ENCODE measurements at places on chromosomes 3 and 15.

- H3K27ac ChIP-seq, result no peak overlapping the region
- no peak for DNase-seq
- H3K4me3 ChIP-seq, result no peak overlapping the region
- H3K36me3 ChIP-seq, result no peaks in the 10 kb centered on the region
- H3K27me3 ChIP-seq, result peaks cover 54% of the 10 kb centered on the region
Observed at GRCh38 chr15:74221399-74222239, 14.5 kb upstream of the CCDC33 start.

GRCh38 chr3:155313300-155313699, 19.8 kb upstream of the STRIT1 start:
- H3K4me3 ChIP-seq, result no peak overlapping the region
- H3K4me1 ChIP-seq, result no peaks in the 10 kb centered on the region
- no peak for DNase-seq
- H3K27me3 ChIP-seq, result no peaks in the 10 kb centered on the region
- H3K27ac ChIP-seq, result no peak overlapping the region
- H3K36me3 ChIP-seq, result no peaks in the 10 kb centered on the region

DNA sequence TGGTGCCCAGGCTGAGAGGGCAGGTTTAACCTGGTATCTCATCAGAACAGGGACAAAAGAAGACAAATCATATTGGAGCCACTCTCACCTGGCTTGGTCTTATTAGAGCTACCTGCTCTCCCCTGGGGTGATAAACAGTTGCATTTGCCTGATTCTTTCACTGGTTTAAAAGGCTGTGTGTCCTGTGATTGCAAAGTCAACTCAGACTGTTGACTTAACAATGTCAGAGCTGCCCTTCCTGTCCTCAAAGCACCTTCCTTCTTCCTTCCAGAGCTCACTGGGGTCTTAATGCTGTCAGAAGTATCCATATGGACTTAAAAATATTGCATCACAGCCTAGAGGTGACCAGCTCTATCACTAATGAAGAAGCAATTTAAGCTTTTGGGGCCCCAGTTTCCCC, 50.5 kb upstream of the MINAR1 start:
- no peak overlapping the region for H3K27ac ChIP-seq
- H3K27me3 ChIP-seq, result no peaks in the 10 kb centered on the region
- H3K4me3 ChIP-seq, result no peak overlapping the region
- H3K36me3 ChIP-seq, result no peaks in the 10 kb centered on the region

DNA sequence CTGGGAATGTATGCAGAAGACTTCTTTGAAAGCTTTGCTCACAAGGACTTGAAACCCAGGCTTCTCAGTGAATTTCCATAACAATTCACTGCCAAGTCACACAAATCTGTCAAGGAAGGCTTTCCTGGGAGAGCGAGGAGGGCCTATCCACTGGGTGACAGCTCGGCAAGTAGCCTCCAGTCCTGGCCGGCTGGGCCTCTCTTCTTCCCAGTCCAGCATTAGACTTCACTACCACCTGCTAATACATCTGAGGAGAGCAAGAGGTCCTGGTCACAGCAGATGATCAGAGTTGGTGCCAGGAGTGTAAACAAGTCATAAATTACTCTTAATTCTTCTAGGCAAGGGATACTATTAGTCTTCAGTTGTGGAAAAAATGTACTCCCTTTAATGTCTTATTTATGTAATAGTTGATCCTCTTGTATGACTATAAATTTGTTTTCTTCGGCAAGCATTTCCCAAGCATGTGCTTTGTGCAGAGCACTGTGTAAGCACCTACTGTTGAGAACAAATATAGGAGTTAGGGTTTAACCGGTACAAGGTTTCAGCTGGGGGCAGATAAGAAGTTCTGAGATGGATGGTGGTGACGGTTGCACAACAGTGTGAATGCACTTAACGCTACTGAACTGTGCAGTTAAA, 162.9 kb downstream of the VGLL4 start:
- DNase-seq, result peak; percentile 58
- no peak overlapping the region for H3K4me3 ChIP-seq
- H3K27ac ChIP-seq, result no peak overlapping the region
- H3K27me3 ChIP-seq, result no peaks in the 10 kb centered on the region

DNA sequence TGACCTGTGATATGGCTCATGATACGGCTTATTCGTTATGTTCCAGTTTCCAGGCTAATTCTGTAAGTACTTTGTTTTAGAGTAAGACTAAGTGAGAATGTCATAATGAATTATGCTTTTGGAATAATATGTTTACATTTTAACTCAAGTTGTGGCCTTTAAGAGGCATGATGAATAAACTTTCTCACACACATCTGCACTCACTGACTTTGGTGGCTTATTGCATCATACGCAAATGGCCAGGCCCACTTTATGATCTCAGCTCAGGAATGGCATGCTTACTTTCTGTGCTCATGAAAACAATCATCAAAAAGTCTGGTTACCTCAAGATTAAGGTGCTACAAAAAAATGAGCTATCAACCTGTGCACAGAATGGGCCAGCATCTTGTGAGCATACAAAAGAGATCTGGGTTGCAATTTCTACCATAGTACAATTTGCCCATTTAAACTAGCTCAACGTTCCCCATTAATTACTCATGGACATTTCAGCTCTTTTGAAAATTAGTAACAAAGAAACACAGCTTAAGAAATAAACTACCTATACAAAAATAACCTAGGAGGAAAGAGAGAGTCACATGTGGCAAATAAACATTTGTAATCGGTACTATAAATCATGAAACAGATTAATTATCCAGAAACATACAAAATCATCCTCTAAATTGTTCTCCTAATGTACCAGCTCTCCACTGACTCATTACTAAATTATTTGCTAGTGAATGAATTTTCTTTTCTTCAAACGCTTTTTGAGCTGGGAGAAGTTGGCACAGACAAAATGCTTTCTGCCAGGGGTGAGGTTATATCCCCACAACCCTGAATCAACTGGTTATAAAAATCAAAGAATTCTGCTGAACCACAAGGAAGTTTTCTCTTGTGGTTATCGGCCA, 439.0 kb upstream of the ADAMTS9 start:
- H3K27me3 ChIP-seq, result no peaks in the 10 kb centered on the region
- no peak for DNase-seq
- H3K27ac ChIP-seq, result no peak overlapping the region
- H3K36me3 ChIP-seq, result no peaks in the 10 kb centered on the region

GRCh38 chr3:155047672-155048071, 32.4 kb upstream of the MME start:
- no peak overlapping the region for H3K27ac ChIP-seq
- H3K4me3 ChIP-seq, result no peak overlapping the region
- DNase-seq, result no peak
- H3K27me3 ChIP-seq, result no peaks in the 10 kb centered on the region
- H3K36me3 ChIP-seq, result no peaks in the 10 kb centered on the region

- no peak overlapping the region for H3K4me3 ChIP-seq
- H3K4me1 ChIP-seq, result no peaks in the 10 kb centered on the region
- H3K27ac ChIP-seq, result peak overlapping the region; percentile 81
- no peaks in the 10 kb centered on the region for H3K36me3 ChIP-seq
- H3K27me3 ChIP-seq, result no peaks in the 10 kb centered on the region
Observed at GRCh38 chr3:133211856-133212255, 173.7 kb downstream of the TMEM108 start.

DNA sequence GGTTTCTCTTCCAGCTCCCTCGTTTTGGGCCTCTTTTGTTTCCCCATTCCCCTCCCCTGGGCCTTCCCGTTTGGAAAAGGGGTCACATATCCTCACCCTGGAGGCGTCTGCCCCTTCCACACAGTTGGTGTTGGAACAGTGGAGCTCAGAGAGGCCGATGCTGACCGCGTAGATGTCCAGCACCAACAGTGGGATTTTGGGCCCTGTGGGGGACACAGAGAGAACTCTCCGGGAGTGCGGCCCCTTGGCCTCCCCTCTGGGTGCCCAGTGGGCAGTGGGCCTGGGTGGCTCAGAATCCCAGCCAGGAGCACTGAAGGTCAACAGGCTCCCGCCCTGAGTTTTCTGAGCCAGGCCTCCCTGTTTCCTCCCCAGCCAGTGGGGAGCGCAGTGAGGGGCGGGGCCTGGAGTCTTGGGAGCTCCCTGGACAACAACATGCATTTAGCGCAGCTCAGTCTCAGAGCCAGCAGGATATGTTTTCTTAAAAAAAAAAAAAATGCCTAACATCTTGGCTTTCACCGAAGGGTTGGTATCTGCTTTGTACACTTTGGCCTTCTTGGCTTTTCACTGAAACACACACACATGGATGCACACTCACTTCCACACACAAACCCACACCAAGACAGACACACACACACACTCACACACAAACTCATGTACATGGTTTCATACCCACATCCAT, 670 bp upstream of the ISLR start:
- no peak overlapping the region for H3K27ac ChIP-seq
- no peak for DNase-seq
- H3K4me3 ChIP-seq, result no peak overlapping the region
- H3K4me1 ChIP-seq, result peaks cover 6% of the 10 kb centered on the region
- no peaks in the 10 kb centered on the region for H3K27me3 ChIP-seq
- no peaks in the 10 kb centered on the region for H3K36me3 ChIP-seq

DNA sequence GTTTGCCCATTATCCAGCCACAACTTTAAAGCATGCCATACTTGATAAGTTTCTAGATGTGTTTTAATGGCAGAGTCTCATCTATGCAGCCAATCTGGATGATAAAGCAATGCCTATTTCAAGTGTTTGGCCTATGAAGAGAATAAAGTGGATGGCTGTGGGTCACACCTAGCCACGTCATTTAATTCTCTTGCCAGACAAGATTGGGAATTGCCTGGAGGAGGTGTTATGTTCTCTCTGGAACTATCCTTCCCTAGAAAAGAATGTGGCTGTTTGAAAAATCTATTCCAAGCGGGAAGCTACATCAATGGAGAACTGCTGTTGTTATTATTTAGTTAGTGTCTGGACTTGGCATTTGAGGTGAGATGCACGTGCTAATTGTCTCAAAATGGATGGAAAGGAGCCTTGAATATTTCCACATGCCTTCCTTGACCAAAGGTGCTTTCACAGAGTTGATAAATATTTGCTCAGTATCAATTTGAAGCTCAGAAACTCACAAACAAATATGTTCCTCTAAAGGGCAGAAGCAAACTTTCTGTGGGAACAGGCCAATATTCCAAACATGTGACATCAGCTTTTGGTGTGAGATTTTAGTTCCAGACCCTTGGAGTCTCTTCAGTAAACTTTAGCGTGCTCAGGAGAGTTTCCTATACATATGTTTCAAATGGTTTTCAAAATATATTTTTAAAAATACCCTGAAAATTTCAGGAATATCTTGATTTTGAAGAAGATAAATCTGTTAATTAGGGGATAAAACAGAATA, 510.6 kb upstream of the SGO1 start:
- no peak overlapping the region for H3K27ac ChIP-seq
- H3K27me3 ChIP-seq, result no peaks in the 10 kb centered on the region
- no peaks in the 10 kb centered on the region for H3K36me3 ChIP-seq
- no peaks in the 10 kb centered on the region for H3K4me1 ChIP-seq

DNA sequence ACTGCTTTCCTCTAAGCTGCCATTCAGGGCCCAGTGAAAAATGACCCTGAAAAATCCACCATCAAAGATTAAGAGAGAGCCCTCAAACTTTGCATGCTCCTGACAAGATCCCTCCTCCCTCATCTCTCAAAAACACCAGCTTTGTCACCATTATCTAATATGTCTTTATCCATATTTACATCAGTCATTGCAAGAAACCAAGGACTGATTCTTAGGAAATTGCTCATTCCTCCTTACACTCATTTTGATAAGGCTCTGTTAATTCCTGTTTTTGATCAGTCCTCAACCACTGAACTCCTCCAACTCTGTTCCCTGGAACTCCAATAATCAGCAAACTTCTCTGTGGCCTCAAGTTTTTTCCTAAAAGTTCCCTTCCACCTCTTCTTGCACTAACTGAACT, 51.8 kb downstream of the CD200 start:
- DNase-seq, result no peak
- H3K27me3 ChIP-seq, result no peaks in the 10 kb centered on the region
- no peaks in the 10 kb centered on the region for H3K4me1 ChIP-seq
- H3K4me3 ChIP-seq, result no peak overlapping the region
- H3K27ac ChIP-seq, result no peak overlapping the region

DNA sequence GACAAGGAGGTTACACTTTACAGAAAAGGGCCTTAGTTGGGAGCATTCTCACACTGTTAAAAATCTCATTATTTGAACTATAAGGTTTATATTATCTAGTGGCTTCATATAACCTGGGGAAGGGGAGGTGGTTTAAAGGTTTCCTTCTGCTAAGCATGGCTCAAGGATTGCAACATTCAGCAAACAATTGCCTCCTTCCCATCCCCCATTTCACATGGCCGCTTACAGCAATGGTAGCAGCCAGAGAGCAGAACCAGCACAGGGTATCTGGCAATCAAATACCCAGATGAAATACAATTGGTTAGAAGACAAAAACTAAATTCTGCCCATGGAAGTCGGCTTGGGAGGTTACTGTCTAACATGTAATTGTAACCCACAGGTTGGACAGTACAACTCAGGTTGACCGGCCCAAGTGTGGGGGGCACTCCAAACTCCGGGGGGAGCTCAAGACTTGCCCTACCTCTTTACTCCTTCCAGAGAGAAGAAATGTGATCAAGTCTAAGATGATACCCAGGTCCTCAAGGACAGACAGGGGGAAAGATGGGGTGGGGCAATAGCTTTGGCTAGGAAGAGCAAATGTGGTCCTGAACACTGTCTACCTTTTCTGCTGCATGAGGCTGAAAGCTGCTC, 15.5 kb downstream of the ETV5 start:
- no peak overlapping the region for H3K27ac ChIP-seq
- no peaks in the 10 kb centered on the region for H3K36me3 ChIP-seq
- no peaks in the 10 kb centered on the region for H3K4me1 ChIP-seq
- H3K4me3 ChIP-seq, result no peak overlapping the region
- DNase-seq, result no peak
- H3K27me3 ChIP-seq, result no peaks in the 10 kb centered on the region

GRCh38 chr3:167773584-167773983, 38.1 kb downstream of the SERPINI1 start:
- DNase-seq, result no peak
- no peaks in the 10 kb centered on the region for H3K4me1 ChIP-seq
- no peak overlapping the region for H3K4me3 ChIP-seq

DNA sequence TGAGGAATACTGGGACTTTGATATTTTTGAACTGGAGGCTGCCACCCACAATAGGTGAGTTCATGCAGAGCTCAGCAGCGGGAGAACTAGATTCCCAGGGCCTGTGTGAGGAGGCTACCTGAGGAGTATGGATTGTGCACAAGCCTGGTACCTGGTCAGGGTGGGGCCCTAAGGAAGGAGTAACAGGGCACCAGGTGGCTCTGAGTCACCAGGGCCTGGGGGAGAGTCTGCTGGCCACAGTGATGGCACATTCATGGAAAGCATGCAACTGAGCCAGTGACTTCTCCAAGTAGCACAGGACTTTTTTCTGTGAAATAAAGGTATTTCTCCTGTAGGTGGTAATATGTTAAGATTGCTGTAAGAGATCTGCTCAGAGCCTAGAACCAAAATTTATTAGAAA, 134.4 kb downstream of the PDE8A start:
- no peak overlapping the region for H3K27ac ChIP-seq
- no peak for DNase-seq
- H3K27me3 ChIP-seq, result no peaks in the 10 kb centered on the region
- no peaks in the 10 kb centered on the region for H3K36me3 ChIP-seq
- H3K4me1 ChIP-seq, result no peaks in the 10 kb centered on the region

GRCh38 chr3:89606151-89606550, 498.7 kb downstream of the EPHA3 start:
- no peaks in the 10 kb centered on the region for H3K4me1 ChIP-seq
- H3K27me3 ChIP-seq, result no peaks in the 10 kb centered on the region
- H3K36me3 ChIP-seq, result no peaks in the 10 kb centered on the region
- no peak overlapping the region for H3K4me3 ChIP-seq
- DNase-seq, result no peak
- no peak overlapping the region for H3K27ac ChIP-seq

Data from iPS DF 6.9 (cell line).